Foreskin keratinocyte (primary cell): ENCODE measurements at places on chromosomes 1 and 21. TPM values are rescaled to one million over a fixed set of nuclear protein-coding genes. Genes with fewer than 3 reads are reported as not detected.

Gene CNR2
- not detected in 2 replicates for polyA plus RNA-seq

Gene HFM1
- not detected in 2 replicates for polyA plus RNA-seq

Gene B3GALT2
- polyA plus RNA-seq, result not detected in 2 replicates

Gene CNIH3
- polyA plus RNA-seq, result 0.49 and 1.2 TPM in 2 replicates

Gene RIPPLY3
- polyA plus RNA-seq, result 0.53 and 0.56 TPM in 2 replicates

Gene TNFRSF25
- polyA plus RNA-seq, result 25.1 and 40.1 TPM in 2 replicates

Gene DAB1
- not detected in 2 replicates for polyA plus RNA-seq

Gene SLAMF7
- polyA plus RNA-seq, result 3.1 and 5.4 TPM in 2 replicates

Gene LDLRAD1
- not detected in 2 replicates for polyA plus RNA-seq

Gene PPIAL4G
- polyA plus RNA-seq, result not detected in 2 replicates

Gene MAN1C1
- 0.03 and 0.08 TPM in 2 replicates for polyA plus RNA-seq

Gene DDR2
- polyA plus RNA-seq, result 0.03 and 0.06 TPM in 2 replicates

Gene MATN1
- 0.07 TPM in 1 of 2 replicates, not detected in the other for polyA plus RNA-seq

Gene CLCNKB
- not detected in 2 replicates for polyA plus RNA-seq

Gene KIF2C
- 25.7 and 36.2 TPM in 2 replicates for polyA plus RNA-seq

Gene BOLA1
- polyA plus RNA-seq, result 23.5 and 25.8 TPM in 2 replicates

Gene OR2L13
- polyA plus RNA-seq, result not detected in 2 replicates

Gene DRAXIN
- not detected in 2 replicates for polyA plus RNA-seq

Gene CNIH4
- 123 and 130 TPM in 2 replicates for polyA plus RNA-seq

Gene C1orf210
- polyA plus RNA-seq, result 5.2 and 6.4 TPM in 2 replicates

Gene TNFRSF8
- 0.07 and 0.10 TPM in 2 replicates for polyA plus RNA-seq

Gene CHRNB2
- polyA plus RNA-seq, result 0.02 and 0.07 TPM in 2 replicates

Gene HS2ST1
- 4.7 and 5.8 TPM in 2 replicates for polyA plus RNA-seq

Gene BATF3
- 0.38 and 0.53 TPM in 2 replicates for polyA plus RNA-seq

Gene ENO1
- 2,513 and 2,566 TPM in 2 replicates for polyA plus RNA-seq

Gene XCL2
- polyA plus RNA-seq, result not detected in 2 replicates

Gene MAP3K6
- 41.0 and 44.0 TPM in 2 replicates for polyA plus RNA-seq

Gene S100A7A
- not detected in 2 replicates for polyA plus RNA-seq

Gene CD1D
- polyA plus RNA-seq, result 3.7 and 3.8 TPM in 2 replicates

Gene TLCD4
- polyA plus RNA-seq, result 0.01 and 0.16 TPM in 2 replicates

Gene FBLIM1
- polyA plus RNA-seq, result 99.3 and 122 TPM in 2 replicates

Gene CRTC2
- polyA plus RNA-seq, result 26.8 and 29.4 TPM in 2 replicates

Gene LCE2B
- polyA plus RNA-seq, result 0.19 and 0.79 TPM in 2 replicates

Gene MYCL
- 3.3 TPM in 2 replicates for polyA plus RNA-seq

Gene ANXA9
- polyA plus RNA-seq, result 0.49 and 0.58 TPM in 2 replicates

Gene COPA
- polyA plus RNA-seq, result 57.8 and 58.4 TPM in 2 replicates

Gene GART
- 45.3 and 55.6 TPM in 2 replicates for polyA plus RNA-seq

Gene DFFA
- polyA plus RNA-seq, result 40.3 and 52.0 TPM in 2 replicates

Gene MPZ
- polyA plus RNA-seq, result 0.49 and 0.58 TPM in 2 replicates

Gene FCRL5
- polyA plus RNA-seq, result not detected in 2 replicates

Gene OR2W3
- not detected in 2 replicates for polyA plus RNA-seq

Gene RUNX1
- polyA plus RNA-seq, result 13.8 and 15.3 TPM in 2 replicates

Gene LCE1D
- not detected in 2 replicates for polyA plus RNA-seq

Gene CRYBG2
- 4.8 and 7.3 TPM in 2 replicates for polyA plus RNA-seq

Gene ERG
- polyA plus RNA-seq, result 0.03 and 0.12 TPM in 2 replicates

Gene DOCK7
- polyA plus RNA-seq, result 11.3 and 13.8 TPM in 2 replicates

Gene LCE1C
- 3.8 and 3.9 TPM in 2 replicates for polyA plus RNA-seq

Gene ADAMTS1
- 12.8 and 16.9 TPM in 2 replicates for polyA plus RNA-seq

Gene GPR3
- 2.4 and 2.9 TPM in 2 replicates for polyA plus RNA-seq

Gene FCER1G
- polyA plus RNA-seq, result 0.27 and 0.43 TPM in 2 replicates

Gene OLIG1
- polyA plus RNA-seq, result not detected in 2 replicates

Gene KCNK1
- 9.3 and 11.4 TPM in 2 replicates for polyA plus RNA-seq

Gene CFAP107
- not detected in 2 replicates for polyA plus RNA-seq

Gene OR2T33
- polyA plus RNA-seq, result not detected in 2 replicates

Gene CCDC30
- polyA plus RNA-seq, result 0.12 and 0.43 TPM in 2 replicates

Gene COA7
- 17.1 and 21.8 TPM in 2 replicates for polyA plus RNA-seq

Gene KCNJ6
- not detected in 2 replicates for polyA plus RNA-seq
